Activated CD4-positive, CD25-positive, alpha-beta regulatory T cell treated with anti-CD3 and anti-CD28 coated beads, Interleukin-2, amount 50 U/mL, for 72 hours (primary cell): ENCODE measurements at places on chromosomes 3 and 15.

DNA sequence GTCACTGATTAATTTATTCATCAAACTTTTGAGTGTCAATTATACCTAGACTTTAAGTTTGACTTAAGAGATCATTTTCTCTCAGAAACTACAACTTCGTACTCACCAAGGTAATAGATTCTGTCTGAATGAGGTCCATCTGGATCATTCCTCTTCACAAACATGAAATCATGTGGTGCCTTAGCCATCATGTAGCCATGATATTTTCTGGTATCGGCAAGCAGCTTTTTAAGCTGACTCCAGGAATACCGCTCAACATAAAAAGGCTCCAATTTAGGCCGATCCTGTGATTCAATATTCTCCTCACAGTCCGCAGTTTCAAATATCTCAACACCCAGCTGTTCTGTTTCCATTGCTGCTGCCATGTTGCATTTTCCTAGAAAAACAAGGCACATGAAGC, 5.3 kb downstream of the DPP8 start:
- no peak for DNase-seq

GRCh38 chr3:180870008-180870699, 42.3 kb upstream of the FXR1 start:
- no peak for DNase-seq

GRCh38 chr3:55626279-55626665, 139.2 kb upstream of the WNT5A start:
- DNase-seq, result no peak

DNA sequence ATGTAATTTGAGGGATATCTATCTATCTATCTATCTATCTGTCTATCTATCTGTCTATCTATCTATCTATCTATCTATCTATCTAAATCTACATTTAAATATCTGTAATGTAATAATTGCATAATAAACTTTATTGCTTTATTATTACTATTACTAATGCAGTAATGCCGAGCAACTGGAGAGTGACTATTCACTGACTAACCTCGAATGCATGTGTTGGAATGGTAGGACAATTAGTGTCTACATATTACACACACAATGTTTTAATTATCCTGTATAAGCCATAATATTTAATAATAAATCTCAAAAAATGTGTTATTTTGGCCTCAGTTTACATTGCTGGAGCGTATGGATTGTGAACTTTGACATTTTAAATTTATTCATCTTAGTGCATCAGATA, 25.2 kb upstream of the CNTN3 start:
- DNase-seq, result no peak

DNA sequence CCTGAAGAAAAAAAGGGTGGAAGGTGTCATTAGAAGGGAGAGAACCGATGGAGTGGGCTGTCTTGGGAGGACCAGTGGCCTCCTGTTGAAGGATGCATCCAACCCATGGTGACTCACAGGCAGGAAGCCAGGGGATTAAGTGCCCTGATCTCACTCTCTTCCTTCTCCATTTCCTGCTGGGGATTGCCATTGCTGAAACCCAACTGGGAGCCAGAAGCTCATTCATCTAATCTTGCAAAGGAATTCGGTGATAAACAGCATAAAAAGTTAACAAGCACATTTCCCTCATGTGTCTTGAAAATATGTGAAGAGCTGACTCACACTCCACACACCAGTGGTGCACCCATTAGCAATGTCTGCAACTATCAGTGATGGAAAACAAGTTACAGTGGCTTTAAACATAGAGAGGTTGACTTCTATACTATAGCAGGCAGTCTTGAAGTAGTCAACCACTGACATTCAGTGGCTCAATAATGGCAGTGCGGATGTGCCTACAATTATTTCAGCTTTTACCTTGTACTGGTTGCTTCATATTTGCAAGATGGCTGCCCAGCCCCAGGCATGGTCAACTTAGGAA, 12.8 kb upstream of the CSRNP1 start:
- DNase-seq, result no peak

DNA sequence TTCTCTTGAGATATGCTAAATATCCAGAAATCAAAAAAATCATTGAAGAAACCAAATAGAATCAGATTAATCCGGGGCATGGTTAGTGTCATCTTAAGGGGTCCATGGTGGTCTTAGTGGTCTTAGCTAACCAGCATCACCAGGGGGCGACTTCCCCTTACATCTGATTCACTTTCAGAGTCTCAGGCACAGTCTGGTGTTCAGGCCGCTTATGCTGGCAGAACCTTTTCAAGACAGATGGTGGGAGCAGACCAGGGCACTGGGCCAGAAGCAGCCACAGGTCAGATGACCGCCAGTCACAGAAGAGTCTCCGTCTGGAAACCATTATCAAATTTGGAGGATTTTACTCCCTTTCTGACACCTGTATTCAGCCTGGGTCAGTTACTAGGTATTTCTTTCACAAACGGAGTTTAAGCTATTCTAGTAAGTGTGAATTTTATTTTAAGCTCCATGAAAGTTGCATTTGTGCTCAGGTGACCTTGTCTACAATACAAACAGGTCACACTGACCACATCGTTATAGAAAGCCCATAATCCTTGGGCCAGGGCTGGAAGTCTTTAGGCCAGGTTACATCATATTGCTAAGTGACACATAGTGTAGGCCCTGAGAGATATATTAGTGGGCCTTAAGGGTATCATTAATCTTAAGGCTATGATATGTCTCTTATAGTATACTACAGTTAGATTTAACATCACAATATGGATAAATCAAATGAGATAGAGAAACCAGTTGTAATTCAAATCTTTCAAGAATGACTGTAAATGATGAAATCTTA, 365.5 kb downstream of the GBE1 start:
- no peak for DNase-seq
